ENCODE measurements at places on chromosomes 16 and 17.
A peak's percentile ranks its signal among the peaks of the same experiment; 100 is the strongest.

GRCh38 chr16:81478876-81479511 is 34.4 kb downstream of the CMIP start:
- DNase-seq, result no peak

DNA sequence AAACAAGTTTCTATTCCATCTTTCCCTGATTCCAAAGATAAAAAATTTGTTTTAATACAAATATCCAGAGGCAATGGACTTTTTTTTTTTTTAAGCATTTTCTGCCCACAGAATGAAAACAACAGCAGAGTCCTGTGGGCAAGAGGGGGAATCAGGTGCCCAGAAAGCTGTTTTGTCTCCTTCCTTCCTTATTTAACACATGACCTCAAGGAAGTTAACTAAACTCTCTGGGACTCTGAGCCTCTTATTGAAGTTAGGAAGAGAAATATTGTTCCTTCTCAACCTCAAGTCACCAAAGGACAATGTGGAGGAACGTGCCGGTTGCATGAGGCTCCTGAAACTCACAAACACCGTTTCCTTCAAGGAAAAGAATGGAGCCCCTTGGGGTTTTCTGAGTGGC is 34.9 kb downstream of the LITAF start:
- DNase-seq, result no peak

- no peak for DNase-seq
These were observed 10.2 kb downstream of the EEF2K start for GRCh38 chr16:22216191-22216831.

DNA sequence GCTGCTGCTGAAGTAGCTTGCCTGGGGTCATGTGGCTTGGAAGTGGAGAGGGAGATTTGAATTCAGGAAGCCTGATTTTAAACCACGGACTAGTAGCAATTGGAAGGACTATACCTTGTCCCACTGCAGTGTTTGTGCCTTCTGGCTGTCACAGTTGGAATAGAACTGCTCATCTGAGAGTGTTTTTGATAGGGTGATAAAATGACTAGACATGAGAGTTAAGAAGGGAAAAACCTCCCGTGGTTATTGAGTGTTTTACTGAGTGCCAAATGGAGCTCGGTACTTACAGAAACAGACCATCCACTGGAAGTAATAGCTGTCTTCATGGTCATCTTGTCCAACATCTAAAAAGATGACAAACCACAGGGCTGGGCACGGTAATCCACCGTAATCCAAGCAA is 70.4 kb downstream of the MSI2 start:
- DNase-seq, result no peak

DNA sequence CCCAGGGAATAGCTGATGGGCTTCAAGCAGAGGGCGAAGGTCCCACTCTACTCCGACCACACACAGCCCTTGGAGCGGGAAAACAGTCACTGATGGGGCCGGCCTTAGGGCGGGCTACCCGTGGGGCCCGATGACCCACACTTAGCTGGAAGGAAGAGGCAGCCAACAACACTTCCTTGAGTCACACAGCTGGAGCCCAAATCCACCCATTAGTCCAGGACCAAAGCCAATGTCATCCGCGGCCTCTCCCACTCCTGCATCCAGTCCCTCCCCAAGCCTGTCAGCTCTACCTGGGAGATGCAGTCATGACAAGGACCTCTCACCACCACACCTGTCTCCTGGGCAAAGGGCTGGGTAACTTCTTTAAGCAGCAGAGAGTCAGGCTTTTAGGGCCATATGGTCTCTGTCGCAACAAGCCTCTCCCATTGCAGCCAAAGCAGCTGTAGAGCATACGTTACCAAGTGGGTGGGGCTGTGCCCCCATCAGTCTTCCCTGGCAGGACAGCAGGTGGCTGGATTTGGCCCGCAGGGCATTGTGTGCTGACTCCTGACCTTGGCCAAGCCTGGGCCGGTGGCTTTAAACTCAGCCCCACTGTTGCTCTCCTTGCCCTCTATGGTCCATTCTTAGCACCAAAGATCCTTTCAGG is 110.7 kb downstream of the SOCS1 start:
- peak; percentile 75 for DNase-seq

DNA sequence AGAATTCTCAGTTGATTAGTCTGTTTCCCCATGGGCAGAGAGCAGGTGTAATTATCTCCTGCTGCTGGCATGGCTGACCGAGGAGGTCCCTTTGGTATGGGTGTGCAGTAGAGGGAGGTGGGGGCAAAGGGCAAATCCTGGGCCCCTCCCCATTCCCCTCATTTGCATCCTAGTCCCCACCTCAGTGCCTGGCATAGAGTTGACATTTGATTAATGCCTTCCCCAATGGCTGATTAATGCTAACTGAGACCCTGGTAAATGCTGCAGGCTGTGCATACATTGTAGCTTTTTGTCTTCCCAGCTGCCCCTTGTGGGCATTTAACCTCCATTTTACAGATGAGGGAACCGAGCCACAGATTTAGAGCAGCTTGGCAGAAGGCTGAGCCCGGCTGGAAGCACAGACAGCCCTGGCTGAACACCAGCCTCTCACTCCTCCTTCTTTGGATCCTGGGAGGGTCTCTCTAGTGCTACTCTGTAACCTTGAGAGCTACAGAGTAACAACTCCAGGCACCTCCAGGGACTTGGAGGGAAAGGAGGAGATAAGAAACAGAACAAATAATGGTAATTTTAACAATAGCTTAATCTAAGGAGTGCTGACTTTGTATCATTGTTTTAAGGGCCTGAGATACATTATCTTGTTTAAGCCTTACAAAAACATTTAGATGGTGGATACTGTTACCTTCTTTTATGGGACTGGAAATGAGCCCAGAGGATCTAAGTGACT is 5.1 kb downstream of the PLCG2 start:
- no peak for DNase-seq

- no peak for DNase-seq
These were observed 3.9 kb downstream of the TBX4 start for GRCh38 chr17:61456061-61456681.

DNA sequence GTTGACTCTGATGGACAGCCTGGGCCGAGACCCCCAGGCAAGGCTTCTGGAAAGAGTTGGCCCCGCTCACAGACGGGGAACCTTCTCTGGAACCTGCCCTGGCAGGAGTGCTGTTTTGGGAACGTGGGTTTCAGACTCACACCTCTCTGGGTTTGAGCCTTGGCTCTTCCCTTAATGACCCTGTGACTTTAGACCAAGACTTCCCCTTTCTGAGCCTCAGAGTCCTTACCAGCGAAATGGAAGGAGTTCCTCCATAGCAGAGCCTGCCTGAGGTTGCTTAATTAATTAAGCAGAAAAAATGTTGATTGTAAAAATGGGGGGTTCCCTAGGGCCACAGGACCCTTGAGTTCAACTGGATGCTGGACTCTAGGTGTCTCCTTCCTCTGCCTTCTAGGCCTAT is 408.2 kb downstream of the SEC14L1 start:
- no peak for DNase-seq

- no peak for DNase-seq
These were observed 28.0 kb downstream of the CRISPLD2 start for GRCh38 chr16:84847564-84848355.

- no peak for DNase-seq
These were observed 4.0 kb downstream of the CBFA2T3 start for GRCh38 chr16:88973007-88973410.

DNA sequence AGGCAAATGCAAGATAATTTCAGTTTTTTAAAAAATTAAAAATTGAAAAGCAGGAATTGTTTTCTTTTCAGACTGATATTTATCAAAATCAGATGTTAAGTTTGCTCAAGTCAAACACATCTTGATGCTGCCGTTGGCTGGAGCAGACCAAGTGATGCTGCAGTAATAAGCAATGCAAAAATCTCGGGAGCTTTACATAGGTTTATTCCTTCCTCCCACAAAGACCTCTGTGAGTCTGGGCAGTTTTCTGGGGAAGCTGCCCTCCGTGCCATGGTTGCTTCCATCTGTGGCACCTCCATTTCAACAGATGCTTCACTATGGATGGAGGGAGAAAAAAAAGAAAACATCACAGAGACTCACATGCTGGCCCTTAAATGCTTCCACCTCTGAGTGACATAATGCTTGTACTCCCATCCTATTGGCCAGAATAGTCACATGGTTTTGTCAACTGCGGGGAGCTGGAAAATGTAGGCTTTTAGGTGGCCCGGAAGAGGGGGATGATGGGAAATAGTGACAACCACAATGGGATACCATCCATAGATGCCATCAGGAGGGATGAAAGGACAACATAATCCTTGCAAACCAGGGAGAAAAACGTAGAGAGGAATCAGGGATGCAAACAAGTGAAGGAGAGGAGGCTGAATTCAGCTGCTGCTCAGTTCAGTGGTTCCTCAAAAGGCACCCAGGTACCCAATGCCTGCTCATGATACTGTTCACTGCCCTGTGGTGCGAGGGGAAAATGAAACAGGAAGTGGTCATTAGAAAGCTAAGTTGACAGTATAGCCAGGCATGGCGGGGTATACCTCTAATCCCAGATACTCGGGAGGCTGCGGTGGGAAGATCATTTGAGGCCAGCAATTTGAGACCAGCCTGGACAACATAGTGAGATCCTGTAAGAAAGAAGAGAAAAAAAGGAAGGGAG is 13.5 kb upstream of the ERCC4 start:
- no peak for DNase-seq

- no peak for DNase-seq
These were observed 27.3 kb downstream of the SMYD4 start for GRCh38 chr17:1802429-1802828.

- DNase-seq, result no peak
These were observed 30.5 kb upstream of the PLCG2 start for GRCh38 chr16:81748476-81749198.

GRCh38 chr16:19301931-19302330 is 16.4 kb downstream of the CLEC19A start:
- no peak for DNase-seq

GRCh38 chr16:53502331-53503269 is at the start of gene AKTIP:
Gene AKTIP, minus strand, starts transcription at chr16:53503209. Its CDS starts 2,950 bp downstream, at chr16:53500259.
- peak; percentile 53 for DNase-seq

- no peak for DNase-seq
These were observed 90.3 kb downstream of the C16orf95 start for GRCh38 chr16:87226926-87227295.

GRCh38 chr16:72921106-72921505 is 126.8 kb downstream of the ZFHX3 start:
- no peak for DNase-seq

DNA sequence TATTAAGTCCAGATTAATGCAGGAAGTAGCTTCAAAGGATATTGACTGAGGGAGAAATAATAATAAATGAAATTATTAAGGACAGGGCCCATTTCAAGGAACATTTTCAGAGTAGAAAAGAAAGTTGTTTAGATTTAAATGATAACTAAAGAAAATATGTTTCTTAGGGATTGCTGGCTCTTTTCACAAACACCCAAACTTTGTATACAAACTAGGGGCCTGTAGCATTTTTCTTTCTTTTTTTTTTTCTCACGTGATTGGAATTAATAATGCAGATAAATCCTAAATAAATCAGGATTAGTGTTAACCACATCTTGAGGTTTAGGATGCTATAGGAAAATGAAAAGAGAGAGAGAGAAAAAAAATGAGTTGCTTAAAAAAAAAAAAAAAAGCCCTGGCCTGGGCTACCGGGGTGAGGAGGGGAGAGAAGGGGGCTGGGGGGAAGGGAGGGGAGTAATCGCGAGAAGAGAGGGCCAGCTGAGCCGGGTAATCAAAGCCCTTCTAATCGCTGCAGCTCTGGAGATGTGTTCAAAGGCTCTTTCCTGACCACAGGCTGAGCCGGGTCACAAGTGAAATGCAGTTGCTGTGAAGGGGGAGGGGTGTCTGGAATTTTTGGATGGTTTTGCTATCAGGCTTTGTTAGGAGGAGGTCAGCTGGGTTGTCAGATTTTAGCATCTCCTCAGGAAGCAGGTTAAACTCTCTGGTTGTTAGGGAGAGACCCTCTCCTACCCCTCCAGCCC is 104.6 kb upstream of the ZFHX3 start:
- no peak for DNase-seq

DNA sequence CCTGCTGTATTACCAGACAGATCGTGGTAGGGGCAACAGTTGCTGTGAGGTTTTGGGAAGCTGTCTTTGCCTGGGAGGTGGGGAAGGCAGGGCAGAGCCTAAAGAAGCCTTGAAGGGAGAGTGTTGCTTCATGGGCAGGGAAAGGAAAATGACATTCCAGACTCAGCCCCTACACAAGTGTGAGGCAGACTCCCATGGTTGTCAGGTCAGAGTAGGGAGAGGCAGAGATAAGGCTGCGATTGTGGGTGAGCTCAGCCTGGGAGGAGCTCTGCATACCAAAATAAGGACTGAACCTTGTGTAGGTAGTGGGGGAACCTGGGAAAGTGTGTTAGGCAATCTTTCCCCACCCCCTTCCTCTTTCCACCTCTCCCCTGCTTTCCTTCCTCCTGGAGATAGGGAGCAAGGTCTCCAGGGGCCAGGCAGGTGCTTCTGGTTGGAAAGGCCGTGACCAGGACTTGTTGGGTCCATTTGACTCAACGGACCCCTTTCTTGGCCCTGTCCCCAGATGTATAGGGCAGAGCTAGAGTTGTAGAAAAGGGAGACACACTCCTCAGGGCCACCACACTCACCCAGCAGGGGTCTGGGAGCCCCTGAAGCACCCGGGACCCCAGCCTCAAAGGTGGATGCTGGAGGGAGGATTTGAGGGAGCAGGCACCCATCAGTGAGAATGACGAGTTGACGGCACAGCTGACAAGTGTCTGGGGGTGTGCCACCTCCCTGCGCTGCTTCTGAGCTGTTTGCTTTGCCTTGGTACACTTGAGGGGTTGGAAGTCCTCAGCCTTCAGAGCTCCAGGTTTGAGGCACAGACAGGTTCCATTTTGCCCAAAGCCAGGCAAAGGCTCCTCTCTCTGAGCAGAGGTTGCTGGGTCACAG is 18.5 kb upstream of the TOB1 start:
- DNase-seq, result no peak

- no peak for DNase-seq
These were observed 41.5 kb downstream of the TK2 start for GRCh38 chr16:66508248-66508913.
